Activated T-helper 1 cell treated with Interleukin-2 at 50 U/mL for 16 hours (primary cell): ENCODE measurements at places on chromosomes 5 and 9.

DNA sequence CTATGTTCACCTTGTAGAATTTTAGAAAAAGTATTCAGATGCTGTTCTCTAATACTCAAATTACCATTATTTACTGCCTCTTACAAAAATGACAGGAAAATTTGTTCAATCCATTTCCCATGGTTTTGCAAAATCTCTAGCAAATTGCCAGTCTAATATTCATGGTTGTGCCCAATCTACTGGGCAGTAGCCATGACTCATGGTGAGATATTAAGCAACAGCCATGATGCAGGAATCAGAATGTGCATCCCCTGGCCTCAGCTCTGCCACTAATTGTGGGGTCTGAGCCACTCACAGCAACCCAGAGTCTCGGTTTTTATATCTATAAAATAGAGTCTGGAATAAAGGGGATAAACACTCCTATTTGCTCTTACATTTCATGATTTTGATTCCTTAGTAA is 353.6 kb downstream of the DEPDC1B start:
- no peak for DNase-seq

DNA sequence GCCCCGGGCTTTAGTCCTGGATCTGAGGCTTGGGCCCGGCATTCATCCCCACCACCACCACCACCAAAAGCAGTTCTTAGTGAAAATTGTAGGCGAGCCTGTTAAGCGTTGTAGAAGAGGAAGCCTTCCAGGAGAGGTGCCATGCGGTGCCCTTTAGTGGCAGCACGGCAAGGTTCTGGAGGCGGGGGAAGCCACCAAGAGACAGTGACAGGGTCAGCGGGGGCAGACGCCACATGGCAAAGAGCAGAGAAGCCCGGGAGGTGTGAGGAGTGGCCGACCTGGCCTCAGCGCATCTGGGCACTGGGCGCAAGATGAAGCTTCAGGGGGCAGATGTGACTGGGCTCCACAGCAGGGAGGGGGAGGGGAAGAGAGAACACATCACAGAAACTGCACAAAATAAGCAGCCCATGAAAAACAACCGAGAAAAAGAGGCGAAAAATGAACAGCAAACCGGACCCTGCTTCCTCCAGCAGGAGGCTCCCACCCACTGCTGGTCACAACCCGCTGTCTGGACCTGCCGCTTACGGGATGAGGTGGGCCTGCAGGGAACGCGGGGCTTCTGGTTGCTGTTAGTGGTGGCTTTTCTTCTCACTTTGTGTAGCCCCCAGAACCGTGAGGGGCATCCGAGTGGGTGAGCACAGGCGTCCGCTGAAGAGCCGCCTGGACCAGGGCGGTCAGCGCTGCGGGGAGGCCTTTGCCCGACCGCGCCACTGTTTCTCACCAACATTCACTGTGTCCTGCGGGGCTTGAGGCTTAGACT is 4.3 kb downstream of the LRRC14B start:
- no peak for DNase-seq

GRCh38 chr5:172035049-172035448 is 28.6 kb upstream of the FBXW11 start:
- no peak for DNase-seq

GRCh38 chr9:97933297-97933998 is 4.5 kb downstream of the HEMGN start:
- no peak for DNase-seq

- DNase-seq = no peak
Measured at GRCh38 chr5:132227235-132227484, 493 bp downstream of the P4HA2 start.
